Stimulated activated CD8-positive, alpha-beta memory T cell treated with anti-CD3 and anti-CD28 coated beads, Interleukin-4, amount 100 ng/mL, for 1 hour (primary cell): ENCODE measurements at places on chromosomes 11 and 22.

GRCh38 chr11:47071791-47072261, 104.9 kb downstream of the ARFGAP2 start:
- DNase-seq = no peak

DNA sequence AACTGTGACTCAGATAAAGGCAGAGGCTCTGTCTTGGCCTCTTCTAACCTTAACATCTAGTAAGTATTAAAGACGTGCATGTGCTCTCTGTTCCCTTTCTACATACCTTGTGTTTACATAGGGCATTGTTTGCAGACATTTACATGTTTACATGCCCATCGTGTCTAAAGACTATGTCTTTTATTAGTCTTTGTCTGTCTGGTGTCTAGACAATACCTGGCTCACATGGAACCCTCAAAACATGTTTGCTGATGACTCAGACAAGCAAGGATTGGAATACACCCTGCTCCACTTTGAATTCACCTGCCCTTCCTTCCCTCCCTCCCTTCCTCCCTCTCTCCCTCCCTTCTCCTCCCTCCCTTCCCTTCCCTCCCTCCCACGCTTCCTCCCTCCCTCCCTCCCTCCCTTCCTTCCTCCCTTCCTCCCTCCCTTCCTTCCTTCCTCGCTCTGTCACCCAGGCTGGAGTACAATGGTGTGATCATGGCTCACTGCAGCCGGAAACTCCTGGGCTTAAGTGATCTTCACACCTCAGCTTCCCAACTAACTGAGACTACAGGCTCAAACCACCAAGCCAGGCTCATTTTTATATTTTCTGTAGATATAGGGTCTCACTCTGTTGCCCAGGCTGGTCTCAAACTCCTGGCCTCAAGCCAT, 23.7 kb upstream of the SORL1-AS1 start:
- no peak for DNase-seq

DNA sequence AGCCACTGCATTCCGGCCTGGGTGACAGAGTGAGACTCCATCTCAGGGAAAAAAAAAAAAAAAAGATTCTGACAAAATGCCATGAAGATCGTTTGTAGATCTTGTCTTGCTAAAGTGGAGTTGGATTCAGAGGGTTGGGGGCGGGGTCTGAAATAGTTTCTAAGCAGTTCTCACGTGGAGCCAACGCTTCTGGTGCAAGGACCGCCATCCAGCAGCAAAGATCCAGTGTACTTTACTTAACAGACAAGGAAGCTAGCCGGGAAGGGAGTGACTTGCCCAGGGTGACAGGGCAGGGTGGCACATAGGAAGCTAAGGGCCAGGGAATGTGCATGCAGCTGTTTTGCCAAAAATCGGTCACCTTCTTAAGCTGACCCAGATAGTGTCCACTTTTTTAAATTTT, 27.4 kb downstream of the APOL1 start:
- no peak for DNase-seq

DNA sequence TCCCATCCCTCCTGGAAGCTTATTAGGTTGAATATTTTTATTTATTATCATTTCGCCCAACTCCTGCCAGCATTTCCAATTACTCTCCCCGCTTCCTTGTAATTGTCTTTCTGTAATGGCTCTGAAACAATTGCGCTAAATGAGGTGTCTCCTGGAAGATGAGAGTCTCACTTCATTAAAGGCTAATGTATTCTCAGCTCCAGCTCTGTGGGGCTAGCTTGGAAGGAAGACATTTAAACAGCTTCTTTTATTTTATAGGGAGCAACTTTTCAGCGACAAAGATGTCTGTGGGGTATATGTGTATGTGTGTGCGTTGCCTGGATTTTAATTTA, 86.6 kb downstream of the PKNOX2 start:
- DNase-seq = no peak

GRCh38 chr22:35544189-35544588, 3.6 kb downstream of the RASD2 start:
- no peak for DNase-seq

DNA sequence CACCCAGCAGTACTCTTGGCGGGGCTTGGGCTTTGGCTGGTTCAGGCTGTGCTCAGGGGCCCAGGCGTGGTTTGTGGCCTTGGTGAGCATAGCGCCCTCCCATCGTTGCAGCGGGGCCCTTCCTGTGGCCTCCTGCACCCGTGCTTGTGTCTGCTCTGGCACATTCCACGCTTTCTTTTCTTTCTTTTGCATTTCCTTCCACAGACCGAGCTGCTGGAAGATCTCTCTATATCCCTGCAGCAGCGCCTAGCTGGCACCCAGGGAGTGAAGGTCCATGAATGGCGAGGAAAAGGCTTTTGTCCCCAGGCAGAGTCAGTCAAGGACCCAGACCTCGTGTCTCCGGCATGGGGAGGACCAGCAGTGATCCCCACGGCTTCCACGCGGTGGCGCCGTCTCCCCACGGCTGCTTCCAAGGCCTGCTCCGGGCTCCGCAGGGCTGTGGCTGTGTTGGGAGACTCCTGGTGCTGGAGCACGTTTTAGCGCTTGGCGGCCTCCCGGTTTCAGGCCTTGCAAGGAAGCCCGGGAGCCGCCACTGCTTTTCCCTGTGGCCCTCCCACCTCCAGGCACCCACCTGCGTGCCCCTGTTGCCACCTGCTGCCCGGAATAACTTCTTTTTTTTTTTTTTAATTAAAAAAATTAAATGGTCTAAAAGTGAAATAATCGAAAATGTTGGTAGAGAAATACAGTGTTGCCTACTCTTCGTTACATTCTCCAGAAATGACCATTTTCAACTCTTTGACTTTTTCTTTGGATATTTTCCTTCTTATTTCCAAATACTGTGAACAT, 28.5 kb downstream of the GLB1L2 start:
- peak; percentile 24 for DNase-seq

GRCh38 chr11:34757026-34757451, 136.1 kb downstream of the EHF start:
- no peak for DNase-seq

- DNase-seq = no peak
Measured at GRCh38 chr11:17687946-17688670, 31.3 kb upstream of the MYOD1 start.

DNA sequence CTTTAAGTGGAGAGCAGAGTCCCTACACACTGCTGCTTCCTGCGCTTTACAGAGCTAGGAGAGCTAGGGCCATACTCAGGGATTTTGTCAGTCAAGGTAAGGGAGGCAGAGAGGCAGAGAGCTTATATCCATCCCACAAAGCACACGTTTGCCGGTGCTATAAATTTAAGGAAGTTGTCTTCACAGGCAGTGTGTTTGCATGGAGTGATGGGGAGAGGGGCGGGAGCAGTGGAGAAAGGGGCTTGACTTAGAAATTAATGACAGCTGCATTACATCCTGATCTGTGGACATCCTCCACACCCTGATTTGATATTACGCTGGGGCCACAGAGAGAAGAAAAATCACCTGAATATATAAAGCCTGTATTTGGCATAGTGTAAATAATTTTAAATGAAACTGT, 84.1 kb downstream of the NTM start:
- DNase-seq = no peak

- no peak for DNase-seq
Measured at GRCh38 chr11:67289226-67289650, at the start of gene ANKRD13D. ANKRD13D (plus strand) TSS chr11:67289303; CDS start chr11:67289461, 158 bp downstream.
